ENCODE measurements at places on chromosomes 7 and 10. TPM values are rescaled to one million over a fixed set of nuclear protein-coding genes. Genes with fewer than 3 reads are reported as not detected.

Gene NACAD
- total RNA-seq = 0.40 TPM

Gene DDC
- 1.7 TPM for total RNA-seq

Gene TSPAN15
- 108 TPM for total RNA-seq

Gene CAMK1D
- total RNA-seq = 6.7 TPM

Gene ZNF37A
- total RNA-seq = 6.0 TPM

Gene ATXN7L1
- total RNA-seq = 5.9 TPM

Gene CYP2C19
- 0.12 TPM for total RNA-seq

Measured in A549 treated with Mapracorat at 1 μM for 4 hours (cell line).